C1 segment of cervical spinal cord (tissue), 14 donors: ENCODE measurements at places on chromosomes 4 and X.

DNA sequence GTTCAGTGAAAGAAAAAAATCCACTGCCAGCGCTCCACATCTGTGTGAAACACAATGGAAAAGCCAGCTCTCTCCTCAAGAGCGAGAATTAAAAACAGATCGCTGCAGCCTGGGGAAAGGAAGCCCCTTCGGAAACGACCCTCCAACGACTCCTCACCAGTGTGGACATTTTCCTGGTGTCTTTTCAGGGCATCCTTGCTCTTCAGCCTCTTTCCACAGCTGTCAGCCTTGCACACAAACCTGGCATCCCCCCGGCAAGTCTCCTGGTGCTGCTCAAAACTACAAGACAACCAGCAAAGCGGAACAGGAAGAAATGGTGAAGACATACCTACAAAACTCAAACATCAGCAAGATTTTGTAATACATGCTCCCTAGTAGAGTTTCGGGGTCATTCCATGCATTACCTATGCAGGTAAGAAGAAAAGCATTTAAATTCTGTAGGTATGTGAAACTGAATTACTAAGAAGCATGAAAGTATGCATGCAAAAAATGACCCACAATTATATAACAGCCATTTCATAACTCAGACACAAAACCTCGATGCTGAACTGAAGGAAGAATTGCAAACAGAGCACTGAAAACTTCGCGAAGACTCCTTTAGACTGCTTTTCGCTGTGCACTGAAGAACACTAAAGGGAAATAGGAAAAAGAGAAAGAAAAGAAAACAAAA lies 106.1 kb downstream of the PRDM5 start:
- DNase-seq: no peak

DNA sequence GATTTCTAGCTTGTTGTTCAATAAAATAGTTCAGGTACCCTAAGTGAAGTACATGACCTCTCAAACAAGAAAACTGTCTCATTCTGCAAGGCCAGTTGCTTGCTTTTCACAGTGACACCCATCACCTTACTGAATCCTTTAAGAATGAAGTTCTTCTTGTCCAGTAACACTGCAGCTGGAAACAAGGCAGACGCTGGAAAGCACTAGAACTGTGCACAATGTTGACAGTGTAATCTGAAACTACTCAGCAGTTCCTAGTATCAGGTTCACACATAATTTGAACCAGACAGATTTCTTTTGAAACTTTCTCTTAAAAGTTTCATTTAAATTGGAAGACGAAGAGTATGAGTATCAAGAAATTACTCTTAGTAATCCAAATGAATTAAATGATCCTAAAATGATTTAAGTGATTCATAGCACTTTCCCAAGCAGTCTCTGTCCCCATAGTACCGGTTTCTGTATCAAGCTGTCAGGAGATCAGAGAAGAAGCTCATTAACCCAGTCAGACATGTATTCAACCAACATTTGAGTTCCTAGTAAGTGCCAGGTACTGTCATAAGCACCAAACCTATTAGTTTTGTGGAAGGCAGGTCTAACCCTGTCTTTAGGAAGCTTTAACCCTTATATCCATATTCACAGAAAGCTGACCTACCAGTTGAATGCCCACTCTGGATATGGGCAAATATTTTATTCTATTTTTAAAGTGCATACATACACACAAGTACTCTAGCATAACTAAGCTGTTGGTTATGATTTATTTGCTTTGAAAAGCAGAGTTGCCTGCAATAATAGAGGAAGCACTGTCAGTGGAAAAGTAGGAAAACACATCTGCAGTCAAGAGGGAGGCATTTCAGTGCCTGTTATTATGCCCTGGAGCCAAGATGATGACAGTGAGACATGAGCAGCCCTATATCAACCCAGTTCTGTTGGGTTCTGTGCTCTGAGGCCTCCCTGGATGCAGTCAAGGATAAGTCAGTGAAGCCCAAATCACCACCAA lies 63.6 kb downstream of the PALLD start:
- no peak for DNase-seq

DNA sequence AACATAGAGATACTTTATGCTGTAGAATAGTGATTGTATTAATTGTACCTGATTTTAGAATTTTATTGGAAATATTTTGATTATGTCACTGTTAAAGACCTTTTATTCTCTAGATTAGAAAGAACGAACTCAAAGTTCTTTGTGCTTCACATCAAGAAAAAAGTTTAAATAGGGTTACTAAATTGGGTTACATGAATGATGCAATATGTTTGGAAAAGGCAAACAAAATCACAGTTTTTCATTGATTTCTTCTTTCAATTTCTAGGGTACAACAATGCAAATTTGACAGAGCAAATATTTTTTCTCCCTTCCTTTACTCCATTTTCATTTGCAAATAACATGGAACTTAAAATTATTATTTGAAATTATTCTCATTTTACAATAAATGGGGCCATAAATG lies 24.0 kb upstream of the ANKRD50 start:
- DNase-seq: no peak

- DNase-seq: no peak
Observed at GRCh38 chrX:94932278-94932965, 1258.4 kb downstream of the FAM133A start.

DNA sequence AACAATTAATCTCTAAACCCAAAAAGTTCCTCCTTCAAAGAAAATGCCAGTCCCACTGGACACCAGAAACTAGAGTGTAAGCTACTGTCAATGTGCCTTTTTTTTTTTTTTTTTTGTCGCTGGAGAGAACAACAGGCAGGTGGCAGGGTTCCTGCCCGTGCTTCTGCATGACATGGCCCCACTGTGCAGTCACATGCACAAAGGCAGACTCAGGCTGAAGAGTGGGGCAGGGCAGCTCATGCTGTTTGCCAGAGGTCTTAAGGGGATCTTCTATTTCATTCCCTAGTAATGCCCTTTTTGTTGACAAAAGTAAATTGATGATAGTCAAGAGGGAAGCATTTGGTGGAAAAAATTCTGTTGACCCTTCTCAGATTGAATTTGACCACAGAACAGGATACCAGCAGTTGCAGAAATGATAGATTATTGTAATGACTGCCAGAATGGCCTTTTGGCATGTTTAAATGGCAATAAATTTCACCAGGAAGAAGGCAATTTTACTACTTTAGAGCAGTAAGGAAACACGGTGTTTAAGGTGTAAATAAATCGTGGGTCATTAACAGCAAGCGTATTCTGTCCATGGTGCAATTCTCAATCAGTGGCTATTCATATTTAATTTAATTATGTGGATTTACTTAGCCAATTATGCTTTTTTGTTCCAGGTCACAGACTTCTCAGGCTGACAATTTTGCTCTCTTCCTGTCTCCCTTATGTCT lies 80.9 kb downstream of the NKX6-1 start:
- no peak for DNase-seq

DNA sequence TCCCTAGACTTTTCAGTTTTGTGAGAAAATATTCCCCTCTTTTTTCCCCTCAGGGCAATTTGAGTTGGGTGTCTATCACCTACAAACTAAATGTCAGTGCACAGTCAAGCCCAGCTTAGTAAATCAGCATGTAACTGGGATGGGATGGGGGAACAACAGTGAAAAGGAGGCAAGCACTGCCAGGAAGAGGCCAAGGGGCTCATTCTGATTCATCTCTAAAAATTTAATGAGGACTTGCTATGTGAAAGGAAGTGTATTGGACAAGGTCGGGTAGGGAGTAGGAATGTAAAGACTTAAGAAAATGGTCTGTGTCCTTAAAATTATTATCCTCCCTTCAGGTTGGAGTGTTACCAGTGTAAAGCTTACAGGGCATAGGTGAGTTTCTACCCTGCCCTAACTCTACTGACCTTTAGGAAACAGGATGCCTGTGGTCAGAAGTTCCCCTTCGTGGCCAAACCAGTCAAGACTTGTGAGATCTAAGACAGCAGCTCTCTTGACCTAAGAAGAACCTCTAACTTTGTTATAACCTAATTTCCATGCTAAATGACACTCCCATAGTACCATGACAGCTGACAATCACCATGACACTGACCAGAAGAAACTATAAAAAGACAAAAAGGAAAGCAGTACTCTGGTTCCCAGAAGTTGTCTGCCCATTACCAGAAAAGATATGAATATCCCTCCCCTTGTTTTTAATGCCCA lies 194.4 kb upstream of the LDB2 start:
- DNase-seq: no peak

DNA sequence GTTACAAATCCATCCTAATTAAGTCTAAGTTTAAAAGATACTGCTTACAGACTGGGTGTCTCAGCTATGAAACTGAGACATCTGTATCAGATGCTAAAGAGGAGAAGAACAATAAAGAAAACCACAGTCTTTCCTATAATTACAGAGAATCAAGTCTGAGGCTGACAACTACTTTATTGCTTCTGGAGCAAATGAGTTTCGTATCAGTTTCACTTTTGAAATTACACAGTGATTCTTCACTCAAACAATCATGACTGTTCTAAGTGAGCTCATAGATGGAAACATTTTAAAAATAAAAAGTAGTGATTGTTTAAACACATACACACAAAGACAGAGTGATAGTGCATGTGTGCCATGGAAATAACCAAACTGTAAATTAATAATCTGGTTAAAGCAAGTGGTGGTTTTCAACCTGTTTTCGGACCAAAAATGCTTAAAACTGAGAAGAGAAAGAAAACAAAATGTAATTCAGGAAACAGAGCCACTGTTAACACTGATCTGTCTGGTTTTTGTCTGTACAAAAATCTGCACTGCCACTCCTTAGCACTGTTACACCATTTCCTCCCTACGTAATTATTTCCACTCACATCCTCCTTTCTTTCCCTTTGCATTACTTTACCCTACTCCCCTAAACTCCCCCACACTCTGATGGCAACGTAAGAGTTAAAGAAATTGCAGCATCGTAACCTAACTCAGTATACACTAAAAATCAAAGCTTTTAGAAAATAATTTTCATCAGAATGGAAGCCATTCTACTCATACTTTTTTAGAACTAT lies 12.5 kb downstream of the RFC1 start:
- DNase-seq: no peak

DNA sequence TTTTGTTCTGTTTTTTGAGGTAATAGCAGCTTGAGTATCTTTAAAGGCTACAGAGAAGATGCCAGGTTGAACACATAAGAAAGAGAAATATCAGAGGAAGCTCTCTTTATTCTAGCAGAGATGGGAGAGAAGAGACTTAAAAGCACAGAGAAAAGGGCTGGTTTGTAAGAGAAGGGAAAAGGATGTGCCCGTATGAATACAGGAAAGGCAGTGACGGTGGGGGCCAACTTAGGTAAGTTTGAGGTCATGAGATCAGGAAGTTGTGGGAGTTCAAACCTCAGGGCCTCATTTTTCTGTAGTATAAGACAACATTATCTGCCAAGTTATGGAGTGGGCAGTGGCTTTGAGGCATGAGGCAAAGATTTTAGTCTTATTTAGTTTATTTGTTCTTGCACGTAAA lies 121.3 kb upstream of the S100G start:
- no peak for DNase-seq

GRCh38 chr4:159143687-159144086 lies 40.8 kb downstream of the RAPGEF2 start:
- no peak for DNase-seq

- no peak for DNase-seq
Observed at GRCh38 chr4:97317201-97317600, 826.1 kb downstream of the STPG2 start.

DNA sequence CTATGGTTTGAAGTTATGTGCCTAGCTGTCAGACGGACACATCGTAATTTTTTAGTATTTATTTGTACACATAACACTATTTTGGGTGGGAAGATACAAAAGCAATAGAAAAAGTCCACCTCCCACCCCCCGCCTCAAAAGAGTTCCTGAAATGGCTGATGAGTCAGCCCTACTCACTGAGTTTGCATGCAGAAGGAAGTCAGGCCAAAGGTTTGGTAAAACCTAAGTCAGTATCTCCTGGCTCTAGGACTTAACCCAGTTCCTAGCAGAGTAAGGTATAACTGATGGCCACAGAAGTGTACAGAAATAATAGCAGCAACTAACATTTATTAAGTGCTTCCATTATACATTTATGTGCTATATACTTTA lies 2.9 kb upstream of the KLHL2 start:
- no peak for DNase-seq

GRCh38 chr4:53307210-53307609 lies 58.7 kb downstream of the SCFD2 start:
- DNase-seq: no peak
